Left cardiac atrium (tissue), 4 donors: ENCODE measurements at places on chromosomes 4 and X. TPM values are rescaled to one million over a fixed set of nuclear protein-coding genes. Genes with fewer than 3 reads are reported as not detected.

GRCh38 chr4:76208005-76208765, 5.4 kb downstream of the SCARB2 start:
- DNase-seq = peak; percentile 85

- DNase-seq = no peak
These were observed 81.0 kb downstream of the MAGED4 start for GRCh38 chrX:52265713-52266112.

GRCh38 chr4:67933038-67933437, 30.3 kb downstream of the TMPRSS11A start:
- DNase-seq = no peak

GRCh38 chrX:20571611-20572010, 304.9 kb upstream of the RPS6KA3 start:
- no peak for DNase-seq

DNA sequence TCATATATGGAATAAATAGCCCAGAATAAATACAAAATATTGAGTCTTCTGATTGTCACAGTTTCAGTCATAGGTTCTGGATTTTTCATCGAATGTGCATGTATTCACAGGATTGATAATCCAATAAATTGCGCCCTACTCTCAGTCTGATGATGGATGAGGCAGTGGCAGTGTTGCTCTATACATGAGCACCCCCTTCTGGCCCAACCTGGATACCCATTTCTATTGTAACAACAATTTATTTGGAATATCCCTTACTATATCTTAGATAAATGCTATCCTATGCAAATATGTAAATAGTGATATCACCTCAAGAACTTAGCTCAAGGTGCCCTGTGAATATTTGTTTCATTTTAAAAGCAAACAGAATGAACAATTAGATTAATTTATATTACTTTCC, 733.7 kb upstream of the PABPC4L start:
- no peak for DNase-seq

DNA sequence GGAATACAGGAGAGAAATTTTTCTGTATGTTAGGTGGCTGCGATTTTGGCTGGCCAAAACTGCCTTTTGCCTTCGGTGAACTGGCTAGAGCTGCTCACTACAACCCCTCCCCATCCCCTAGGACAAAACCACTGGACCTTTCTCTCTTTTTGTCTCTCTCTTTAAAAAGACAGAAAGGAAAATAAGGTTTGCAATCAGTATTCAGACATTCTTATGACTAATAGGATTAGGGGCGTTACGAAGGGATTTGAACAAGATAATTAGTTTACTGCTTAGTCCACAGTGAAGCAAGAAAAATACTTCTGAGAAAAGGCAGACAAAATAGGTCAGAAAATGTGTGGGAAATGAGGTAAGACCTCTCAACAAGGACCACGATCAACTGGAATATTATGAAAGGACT, 180.4 kb downstream of the SLIT2 start:
- no peak for DNase-seq

DNA sequence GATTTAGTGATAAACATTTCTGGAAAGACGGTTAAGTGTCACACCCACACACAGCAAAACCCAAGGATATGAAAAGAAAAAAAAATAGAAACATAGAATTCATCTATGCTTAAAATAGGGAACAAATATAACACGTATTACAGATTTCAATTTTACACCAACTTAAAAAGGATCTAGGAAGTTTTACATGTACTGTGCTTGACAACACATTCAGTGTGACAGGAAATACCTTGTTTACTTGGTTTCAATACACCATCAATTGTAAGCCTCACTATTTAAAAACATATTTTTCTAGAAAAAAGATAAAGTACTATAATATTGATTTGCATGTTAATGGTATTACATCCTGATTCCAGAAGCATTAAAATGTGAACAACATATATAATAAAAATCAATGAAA, 77.0 kb upstream of the SPRY1 start:
- no peak for DNase-seq

DNA sequence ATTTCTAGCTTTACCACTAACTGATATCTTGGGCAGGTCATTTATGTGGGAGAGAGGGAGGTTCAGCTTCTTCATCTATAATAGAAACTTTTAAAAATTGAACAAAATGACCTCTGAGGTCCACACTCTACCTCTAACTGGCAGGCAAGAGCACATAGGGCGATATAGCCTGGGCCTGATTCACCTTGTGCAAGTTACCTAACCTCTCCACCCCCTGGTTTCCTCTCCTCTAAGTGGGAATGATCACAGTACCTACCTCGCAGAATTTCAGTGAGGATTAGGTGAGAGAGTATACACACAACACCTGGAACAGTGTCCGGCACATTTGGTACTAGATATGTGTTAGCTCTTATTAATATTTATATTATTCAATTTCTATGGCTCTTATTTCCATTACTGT, 15.5 kb downstream of the KLB start:
- no peak for DNase-seq

- DNase-seq = no peak
These were observed 53.7 kb downstream of the HOPX start for GRCh38 chr4:56627375-56627774.

GRCh38 chrX:74242050-74242449, 61.9 kb upstream of the ZCCHC13 start:
- DNase-seq = no peak

GRCh38 chrX:14591976-14592375, 62.6 kb downstream of the GLRA2 start:
- no peak for DNase-seq

DNA sequence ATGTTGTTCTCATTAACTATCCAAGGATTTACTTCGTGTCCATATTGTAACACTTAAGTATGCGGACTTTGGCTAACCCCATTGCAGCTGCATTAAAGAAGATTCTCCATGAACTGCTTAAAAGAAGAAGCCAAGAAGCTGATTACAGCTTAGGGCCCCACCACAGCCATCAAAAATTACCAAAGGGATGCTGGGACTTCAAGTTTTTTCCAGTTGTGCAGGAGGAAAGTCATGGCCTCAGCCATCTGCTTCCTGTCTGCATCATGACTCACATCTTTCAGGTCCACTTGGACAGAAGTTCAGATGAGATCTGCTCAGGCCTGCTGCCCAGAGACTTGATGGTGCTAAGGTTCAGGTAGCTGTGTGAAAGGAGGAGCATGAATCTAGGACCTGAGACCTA, 38.8 kb upstream of the CAPN6 start:
- DNase-seq = no peak

GRCh38 chr4:26284536-26284935, 36.3 kb upstream of the RBPJ start:
- no peak for DNase-seq

GRCh38 chrX:137178392-137178791, 144.6 kb upstream of the GPR101 start:
- DNase-seq = no peak

GRCh38 chr4:44194365-44194764, 254.2 kb downstream of the KCTD8 start:
- no peak for DNase-seq

GRCh38 chr4:54256491-54257486, 27.7 kb downstream of the PDGFRA start:
- no peak for DNase-seq

- no peak for DNase-seq
These were observed 735.9 kb upstream of the TENM3 start for GRCh38 chr4:181507180-181507835.

DNA sequence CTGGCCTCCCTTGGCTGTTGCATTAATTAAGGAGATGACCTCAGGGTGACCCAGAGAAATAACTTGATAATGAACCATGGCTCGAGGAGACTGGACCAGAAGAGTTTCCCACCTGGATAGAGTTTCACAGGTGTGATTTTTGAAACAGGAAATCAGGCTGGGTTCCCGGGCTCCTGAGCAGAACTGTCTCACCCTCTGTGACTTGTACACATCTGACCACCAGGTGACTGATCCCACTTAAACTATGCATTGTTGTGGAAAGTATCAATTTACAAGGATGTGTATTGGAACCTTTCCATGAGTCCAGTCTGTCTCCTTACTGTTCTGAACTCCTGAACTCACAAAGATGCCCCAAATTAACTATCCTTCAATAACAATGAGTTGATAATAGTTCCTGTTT, 220.3 kb downstream of the PTTG2 start:
- DNase-seq = no peak

- no peak for DNase-seq
These were observed 24.1 kb upstream of the SOD3 start for GRCh38 chr4:24771241-24771640.

The SPATA18 gene
- total RNA-seq = 2.5 TPM

The CD40LG gene
- total RNA-seq = not detected

The CENPVL2 gene
- not detected for total RNA-seq

The KIT gene
- 2.3 TPM for total RNA-seq

The ADGRL3 gene
- 3.7 TPM for total RNA-seq

The APLN gene
- total RNA-seq = 18.0 TPM

The MSN gene
- total RNA-seq = 139 TPM
